Left kidney (tissue), 8 donors: ENCODE measurements at places on chromosomes 2 and 18.
A peak's percentile ranks its signal among the peaks of the same experiment; 100 is the strongest.

- DNase-seq = no peak
Observed at GRCh38 chr18:77201506-77201905, 48.1 kb upstream of the GALR1 start.

- DNase-seq = no peak
Observed at GRCh38 chr2:141889788-141890187, 241.0 kb downstream of the LRP1B start.

DNA sequence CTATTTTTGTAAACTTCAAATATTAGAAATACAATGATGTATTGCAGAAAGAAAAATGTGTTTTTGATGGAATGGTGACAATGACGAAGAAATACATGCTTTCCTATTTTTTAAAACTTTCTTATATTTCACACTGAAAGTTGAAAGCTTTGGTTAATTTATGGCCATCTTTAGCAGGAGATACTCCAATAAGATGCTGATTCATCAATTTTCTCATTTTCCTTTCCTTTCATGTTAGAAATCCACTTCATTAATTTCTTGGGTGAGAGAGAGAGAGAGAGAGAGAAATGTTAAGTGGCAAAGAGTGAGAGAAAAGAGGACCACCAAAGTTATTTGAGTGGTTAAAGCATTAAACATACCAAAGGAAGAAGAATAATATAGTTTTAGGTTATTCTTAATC, 28.6 kb upstream of the MAP2 start:
- DNase-seq = no peak

- no peak for DNase-seq
Observed at GRCh38 chr2:63834401-63834800, 7.3 kb upstream of the UGP2 start.

DNA sequence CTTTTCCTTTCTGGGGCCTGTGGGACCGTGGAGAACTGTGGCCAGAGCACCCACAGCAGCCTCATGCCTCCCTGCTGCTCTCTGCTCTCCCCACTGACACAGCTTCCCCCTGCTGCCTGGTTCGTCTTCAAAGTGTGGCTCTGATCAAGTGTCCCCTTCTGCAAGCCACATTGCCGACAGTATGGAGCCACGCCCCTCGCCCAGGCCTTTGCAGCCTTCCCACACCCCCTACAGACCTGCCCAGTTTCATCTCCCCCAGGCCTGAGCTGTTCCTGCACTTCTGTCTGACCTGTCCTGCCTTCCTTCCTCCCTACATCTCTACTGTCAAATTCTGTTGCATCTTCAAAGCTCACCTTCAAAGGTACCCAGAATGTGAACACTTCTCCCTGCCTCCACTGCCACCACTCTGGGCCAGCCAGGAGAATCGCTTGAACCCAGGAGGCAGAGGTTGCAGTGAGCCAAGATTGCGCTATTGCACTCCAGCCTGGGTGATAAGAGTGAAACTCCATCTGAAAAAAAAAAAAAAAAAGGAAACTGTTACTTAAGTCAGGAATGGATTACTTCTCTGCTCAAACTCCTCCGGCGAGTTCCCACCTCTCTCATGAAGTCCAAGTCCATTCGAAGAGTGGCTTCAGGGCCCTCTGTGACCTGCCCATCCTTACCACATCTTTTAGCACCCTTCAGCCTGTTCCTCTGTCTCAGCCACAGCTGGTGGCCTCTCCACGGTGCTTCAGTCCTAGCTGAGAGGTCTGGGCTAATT, 29.0 kb upstream of the CATIP start:
- DNase-seq = no peak

DNA sequence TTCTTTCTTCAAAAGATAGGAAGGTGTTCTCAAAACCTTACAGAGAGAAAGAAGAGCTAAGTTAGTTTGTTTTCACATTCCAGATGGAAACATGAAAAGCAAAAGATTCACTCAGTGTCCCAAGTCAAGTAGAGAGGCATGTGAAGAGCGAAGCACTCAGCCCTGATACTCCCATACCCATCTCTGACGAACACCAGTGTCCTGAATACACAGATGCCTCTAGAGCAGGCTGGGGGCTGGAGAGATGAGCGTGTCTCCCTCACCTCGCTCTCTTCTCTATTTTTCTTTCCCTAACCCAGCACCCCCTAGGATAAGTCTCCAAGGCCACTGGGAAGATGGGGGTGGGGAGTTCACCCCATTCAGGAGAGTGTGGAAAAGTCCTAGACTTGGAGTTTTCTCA, 227.8 kb downstream of the TMEM163 start:
- no peak for DNase-seq

DNA sequence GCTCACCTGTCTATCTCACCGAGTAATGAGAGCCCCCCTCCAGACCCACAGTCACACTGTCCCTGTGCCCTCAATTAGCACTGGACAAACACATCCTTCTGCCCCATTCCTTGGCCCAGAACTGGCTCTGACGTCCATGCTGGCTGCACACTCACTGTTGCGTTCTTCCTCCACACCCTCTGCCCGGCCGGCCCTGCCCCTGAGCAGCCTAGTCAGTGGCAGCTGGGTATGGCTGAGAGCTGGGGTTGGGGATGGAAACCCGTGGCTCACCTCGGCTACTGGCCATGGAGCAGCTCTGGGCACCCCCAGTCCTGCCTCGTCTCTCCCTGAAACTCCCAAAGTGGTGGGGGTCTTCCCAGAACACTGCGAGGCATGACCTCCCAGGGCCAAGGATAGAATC, 6.5 kb upstream of the UCN start:
- DNase-seq = no peak

- no peak for DNase-seq
Observed at GRCh38 chr2:51650769-51651168, 618.8 kb upstream of the NRXN1 start.

DNA sequence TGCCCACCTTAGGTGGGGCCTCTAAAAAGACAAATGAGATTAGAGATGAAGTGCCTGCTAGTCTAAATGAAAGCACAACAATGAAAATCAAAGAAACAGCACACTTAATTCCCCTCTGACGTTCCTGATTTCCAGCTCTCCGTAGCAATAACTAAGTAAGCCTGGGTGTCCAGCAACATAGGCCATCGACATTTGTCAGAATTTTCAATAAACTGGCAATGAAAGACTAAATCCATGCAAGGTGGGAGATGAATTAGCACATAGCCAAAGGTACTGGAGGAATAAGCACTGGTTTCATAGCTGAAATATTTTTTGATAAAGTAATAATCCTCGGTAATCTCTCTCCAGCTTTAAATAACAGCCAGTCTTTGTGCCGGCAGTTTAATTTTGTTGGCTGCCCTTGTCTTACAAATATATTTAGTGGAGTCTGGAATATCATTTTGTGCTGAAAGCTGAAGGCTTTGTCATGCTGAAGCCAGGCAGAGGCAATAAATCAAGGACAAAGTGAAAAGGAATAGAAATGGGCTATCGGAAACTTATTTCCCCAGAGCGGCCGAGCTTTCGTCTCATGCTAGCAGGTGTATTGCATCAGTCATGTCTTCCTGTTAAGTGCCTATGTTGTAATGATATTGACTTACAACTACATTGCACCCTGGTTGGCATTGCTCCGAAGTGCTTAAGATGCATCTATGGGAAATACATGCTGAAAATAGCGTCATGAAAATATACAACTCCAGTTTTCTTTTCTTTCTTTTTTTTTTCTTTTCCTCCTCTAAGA, 790.1 kb downstream of the CNTNAP5 start:
- no peak for DNase-seq

- DNase-seq = no peak
Observed at GRCh38 chr2:233551491-233551890, 15.1 kb downstream of the USP40 start.

GRCh38 chr18:62610701-62611411, 88.0 kb downstream of the ZCCHC2 start:
- DNase-seq = no peak

DNA sequence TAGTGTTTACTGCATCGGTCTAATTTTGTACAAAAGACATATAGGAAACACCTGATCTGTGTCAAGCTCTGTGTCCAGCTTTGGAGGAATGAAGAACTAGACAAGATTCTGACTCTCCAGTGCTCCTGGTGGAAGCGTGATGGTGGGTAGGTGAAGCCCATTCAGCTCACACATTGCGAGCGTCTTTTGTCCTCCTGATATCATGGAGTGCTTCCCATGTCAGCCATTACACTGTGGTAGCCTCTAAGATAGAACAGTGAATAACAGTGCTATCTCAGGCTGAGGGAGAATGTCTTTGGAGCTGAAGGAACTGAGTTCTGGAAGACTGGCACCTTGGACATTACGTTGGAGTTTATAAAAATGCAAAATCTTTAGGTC, 350.2 kb downstream of the CYRIA start:
- no peak for DNase-seq

DNA sequence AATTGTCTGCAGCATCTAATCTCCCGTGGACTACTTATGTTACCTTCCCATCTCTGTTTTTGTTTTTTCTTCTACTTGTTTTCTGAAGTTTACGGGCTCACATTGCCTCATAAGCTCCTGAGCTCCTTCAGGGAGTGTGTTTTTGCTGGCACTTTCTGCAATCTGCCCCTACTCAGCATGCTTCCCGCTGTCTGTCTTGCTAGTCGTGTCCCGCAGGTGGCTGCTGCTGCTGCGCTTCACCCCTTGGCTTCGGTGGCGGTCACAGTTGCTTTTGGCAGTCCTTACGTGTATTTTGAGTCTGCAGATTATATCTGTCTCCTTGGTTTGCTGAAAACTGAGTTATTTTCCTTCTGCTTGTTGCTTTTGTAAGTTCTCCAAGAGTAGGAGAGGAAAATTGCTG, 37.3 kb downstream of the FER1L5 start:
- peak; percentile 12 for DNase-seq

DNA sequence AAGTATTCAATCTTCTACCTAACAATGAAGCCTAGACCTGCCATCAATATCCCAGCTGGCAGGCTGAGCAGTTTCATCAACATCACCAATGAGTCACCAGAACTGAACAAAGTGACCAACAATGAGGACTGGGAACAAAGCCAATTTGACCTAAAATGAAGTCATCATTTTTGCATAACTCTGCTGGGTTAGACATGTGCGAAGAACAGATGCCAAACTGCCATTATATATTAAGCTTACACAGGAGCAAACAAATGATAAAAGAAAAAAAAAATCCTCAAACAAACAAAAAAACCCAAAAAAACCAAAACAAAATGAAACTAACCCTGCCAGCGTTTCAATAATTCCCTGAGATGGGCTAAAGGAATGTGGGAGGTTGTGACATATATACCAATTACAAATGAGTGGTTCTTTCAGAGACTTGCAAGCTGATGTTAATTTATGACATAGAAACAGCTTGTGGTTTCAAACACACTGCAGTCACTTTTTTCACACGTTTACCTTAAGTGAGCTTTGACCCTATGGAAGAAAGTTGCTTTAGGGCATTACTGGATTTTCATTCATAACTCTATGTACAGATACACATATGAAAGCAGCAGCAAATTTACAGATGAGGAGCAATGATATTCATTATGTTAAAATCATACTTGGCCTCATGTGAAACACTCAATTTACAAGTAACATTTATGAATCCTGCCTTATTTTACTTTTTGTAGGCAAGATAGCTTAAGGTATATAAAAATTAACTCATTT, 56.9 kb upstream of the CCDC141 start:
- DNase-seq = no peak

DNA sequence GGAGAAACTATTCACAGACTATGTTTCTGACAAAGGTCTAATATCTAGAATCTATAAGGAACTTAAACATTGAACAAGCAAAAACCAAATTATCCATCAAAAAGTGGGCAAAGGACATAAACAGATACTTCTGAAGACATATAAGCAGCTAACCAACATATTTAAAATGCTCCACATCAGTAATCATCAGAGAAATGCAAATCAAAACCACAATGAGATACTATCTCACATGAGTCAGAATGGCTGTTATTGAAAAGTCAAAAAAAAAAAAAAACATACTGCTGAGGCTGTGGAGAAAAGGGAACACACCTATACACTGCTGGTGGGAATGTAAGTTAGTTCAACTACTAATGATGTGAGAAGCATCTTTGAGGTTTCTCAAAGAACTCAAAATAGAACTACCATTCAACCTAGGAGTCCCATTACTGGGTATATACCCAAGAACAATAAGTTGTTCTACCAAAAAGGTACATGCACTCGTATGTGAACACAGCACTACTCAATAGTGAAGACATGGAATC, 220.4 kb upstream of the TFPI start:
- DNase-seq = no peak

GRCh38 chr2:44918095-44918775, 23.3 kb upstream of the SIX3 start:
- DNase-seq = no peak

GRCh38 chr2:171712051-171712450, 24.8 kb downstream of the DYNC1I2 start:
- no peak for DNase-seq

- DNase-seq = no peak
Observed at GRCh38 chr2:203585516-203585915, 50.4 kb upstream of the RAPH1 start.

- DNase-seq = no peak
Observed at GRCh38 chr2:146262606-146263005, 1582.2 kb upstream of the ACVR2A start.

GRCh38 chr18:22988208-22988607, 55.1 kb downstream of the RBBP8 start:
- DNase-seq = no peak

DNA sequence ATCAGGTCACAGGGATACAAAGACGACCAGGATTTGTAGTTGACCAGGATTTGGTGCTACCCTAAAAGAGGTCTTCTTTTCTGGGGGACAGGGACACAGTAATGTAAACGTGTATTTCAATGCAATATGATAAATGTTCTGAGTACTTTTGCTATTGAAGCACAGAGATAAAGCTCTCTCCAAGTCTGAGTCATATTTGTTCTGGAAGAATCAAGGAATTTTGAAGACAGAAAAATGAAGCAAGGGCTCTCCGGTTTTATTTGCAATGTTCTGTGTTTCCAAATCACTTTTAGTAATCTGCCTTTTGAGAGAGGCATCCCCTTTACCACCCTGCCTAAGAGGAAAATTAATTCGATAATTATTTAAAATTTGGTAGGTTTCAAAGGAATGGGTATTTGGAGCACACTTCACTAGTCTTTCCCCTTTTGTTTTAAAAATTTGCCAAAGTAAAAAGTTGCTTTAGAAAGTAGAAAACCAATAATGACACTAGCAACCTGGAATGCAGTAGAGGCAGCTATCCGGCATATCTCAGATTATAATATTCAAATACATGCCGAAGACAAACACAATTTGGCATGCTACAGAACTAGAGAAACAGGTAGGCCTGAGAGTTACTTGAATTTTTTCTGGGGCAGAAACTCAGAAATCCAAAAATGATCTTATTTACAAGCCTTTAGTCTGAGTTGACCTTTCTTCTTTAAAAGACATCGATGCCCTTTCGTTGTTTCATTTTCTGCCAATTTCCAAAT, 82.7 kb downstream of the MREG start:
- DNase-seq = no peak

GRCh38 chr2:10498525-10499274, 50.6 kb upstream of the ODC1 start:
- DNase-seq = no peak
